ENCODE measurements at places on chromosomes 4 and X.
A peak's percentile ranks its signal among the peaks of the same experiment; 100 is the strongest.

DNA sequence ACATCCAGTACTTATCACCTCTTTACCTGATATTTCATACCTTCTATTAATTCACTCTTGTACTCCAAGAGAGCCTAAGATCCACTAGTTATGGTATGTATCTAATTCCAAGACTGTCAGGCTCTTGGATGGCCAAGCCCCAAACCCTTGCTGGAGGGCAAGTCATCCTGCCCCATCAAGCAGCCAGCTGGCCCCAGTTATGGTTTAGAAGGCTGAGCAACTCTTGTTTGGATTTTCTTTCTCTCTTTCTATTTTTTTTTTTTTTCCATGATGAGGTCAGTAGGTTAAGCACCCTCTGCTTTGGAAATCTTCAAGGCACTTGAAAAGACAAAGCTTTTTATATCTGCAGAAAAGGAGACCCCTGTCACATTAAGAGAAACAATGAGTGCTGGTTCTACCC lies 10.9 kb upstream of the FGF16 start:
- DNase-seq: no peak

- no peak for DNase-seq
Observed at GRCh38 chr4:115424852-115425251, 311.4 kb upstream of the NDST4 start.

- no peak for DNase-seq
Observed at GRCh38 chrX:64976673-64977040, 407 bp upstream of the ZC4H2 start.

DNA sequence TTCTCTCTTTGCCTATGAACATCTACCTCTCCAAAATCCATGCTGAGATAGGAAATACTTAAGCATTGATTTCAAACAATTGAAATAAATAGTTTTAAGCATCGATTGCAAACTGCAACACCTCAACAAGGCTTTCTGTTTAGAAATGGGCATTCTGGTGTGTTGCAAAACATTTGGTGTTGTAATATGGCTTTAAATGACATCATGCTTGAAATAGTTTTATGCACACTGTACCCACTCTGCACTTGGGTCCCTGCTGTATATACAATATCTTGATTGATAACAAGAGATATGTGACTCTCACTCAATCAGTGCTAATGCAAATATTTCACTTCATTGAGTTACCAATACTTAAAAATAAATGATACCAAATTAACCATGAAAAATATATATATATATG lies 964.9 kb upstream of the GRIA3 start:
- no peak for DNase-seq

GRCh38 chrX:19544693-19545305 lies 29.5 kb upstream of the MAP3K15 start:
- peak; percentile 66 for DNase-seq

GRCh38 chr4:186249785-186250754 lies 15.9 kb upstream of the F11 start:
- DNase-seq: no peak

DNA sequence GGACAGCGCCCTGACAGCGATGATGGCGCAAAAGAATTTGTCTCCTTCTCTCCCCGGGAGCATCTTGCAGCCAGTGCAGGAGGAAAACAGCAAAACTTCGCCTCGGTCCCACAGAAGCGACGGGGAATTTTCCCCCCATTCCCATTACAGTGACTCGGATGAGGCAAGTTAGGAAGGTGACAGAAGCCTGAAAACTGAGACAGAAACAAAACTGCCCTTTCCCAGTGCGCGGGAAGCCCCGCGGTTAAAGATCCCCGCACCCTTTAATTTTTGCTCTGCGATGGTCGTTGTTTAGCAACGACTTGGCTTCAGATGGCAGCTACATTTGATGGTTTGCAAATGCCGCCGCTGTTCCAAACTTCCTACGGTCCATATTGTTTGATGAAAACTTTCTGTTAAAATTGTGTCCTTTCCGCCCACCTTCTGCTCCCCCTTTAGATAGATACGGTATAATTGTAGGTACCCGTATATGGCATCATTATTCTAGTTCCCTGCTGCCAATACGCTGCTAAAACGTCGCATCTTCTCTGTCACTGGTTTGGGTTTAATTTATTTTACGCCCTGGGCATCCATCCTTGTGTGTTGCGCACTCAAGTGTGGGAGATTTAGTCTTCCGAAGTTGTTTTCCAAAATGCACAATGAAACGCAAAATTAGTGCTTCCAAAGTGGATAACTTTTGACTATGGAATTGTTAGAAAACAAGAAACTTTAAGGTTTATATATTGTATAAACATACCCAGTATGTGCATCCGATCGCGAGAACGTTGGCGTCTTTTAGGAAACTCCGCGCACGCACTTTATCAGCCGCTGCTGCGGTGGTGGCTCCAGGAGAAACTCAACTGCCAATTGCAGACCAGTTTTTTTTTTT lies 1.5 kb downstream of the ATOH1 start:
- no peak for DNase-seq

DNA sequence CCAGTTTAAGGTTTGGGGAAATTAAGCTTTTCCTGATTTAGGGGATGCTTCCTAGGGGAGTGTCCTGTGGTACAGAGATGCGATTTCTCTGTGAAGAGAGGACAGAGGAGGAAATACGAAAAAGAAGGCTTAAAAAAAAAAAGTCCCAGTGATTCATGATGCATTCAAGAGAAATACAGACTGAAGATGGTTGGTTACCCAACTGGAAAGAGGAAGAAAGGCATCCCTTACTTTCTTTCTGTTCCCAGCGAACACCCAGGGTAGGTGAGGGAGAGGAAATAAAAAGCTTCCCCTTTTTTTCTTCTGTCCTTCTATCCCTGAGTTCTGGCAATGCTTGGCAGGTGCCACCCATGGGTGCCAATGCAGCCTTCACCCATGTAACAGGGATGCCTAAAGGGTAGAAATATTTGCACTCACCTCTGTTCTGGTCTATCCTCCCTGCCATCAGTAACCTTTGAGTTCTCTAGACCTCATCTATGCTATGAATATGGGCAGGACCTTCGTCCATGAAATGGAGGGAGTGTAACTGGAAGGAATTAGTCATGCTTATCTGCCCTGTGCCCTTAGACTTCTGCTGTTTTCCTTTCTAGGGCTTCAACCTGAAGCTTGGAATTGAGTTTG lies 230.1 kb upstream of the GALNTL6 start:
- DNase-seq: no peak

DNA sequence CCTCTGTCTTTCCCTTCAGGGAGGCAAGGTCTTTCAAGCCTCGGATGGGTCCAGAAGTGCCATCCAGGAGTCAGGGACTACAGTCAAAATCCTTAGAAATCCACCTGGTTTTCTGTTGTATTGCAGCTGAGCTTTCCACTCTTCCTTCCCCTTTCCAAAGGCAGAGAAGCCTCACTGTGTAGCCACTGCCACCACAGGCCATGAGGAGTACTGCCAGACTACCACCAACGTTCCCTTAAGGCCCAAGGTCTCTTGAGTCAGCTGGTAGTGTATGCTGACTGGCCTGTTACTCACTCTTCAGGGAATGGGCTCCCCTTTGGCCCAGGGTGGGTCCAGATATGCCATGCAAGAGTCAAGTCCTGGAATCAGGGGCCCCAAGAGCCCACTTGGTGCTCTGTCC lies 1454.1 kb downstream of the PCDH19 start:
- no peak for DNase-seq

- no peak for DNase-seq
Observed at GRCh38 chr4:99410075-99410474, 25.1 kb downstream of the ADH7 start.

GRCh38 chr4:133424605-133425004 lies 275.5 kb downstream of the PCDH10 start:
- DNase-seq: no peak
